ENCODE measurements at places on chromosomes 2 and 18. TPM values are rescaled to one million over a fixed set of nuclear protein-coding genes. Genes with fewer than 3 reads are reported as not detected.

The ACKR3 gene
- total RNA-seq = 24.5 TPM

- no peak overlapping the region for H3K27ac ChIP-seq
- H3K27me3 ChIP-seq = no peaks in the 10 kb centered on the region
- peaks cover 8% of the 10 kb centered on the region for H3K4me1 ChIP-seq
- no peak overlapping the region for H3K4me3 ChIP-seq
- no peak for DNase-seq
These were observed 427.8 kb downstream of the NR4A2 start for GRCh38 chr2:155904720-155905119.

- H3K27ac ChIP-seq = peak overlapping the region; percentile 95
- H3K4me1 ChIP-seq = peaks cover 41% of the 10 kb centered on the region
- H3K36me3 ChIP-seq = no peaks in the 10 kb centered on the region
- H3K4me3 ChIP-seq = peak overlapping the region; percentile 44
These were observed 256.5 kb upstream of the SALL3 start for GRCh38 chr18:78722929-78723710.

DNA sequence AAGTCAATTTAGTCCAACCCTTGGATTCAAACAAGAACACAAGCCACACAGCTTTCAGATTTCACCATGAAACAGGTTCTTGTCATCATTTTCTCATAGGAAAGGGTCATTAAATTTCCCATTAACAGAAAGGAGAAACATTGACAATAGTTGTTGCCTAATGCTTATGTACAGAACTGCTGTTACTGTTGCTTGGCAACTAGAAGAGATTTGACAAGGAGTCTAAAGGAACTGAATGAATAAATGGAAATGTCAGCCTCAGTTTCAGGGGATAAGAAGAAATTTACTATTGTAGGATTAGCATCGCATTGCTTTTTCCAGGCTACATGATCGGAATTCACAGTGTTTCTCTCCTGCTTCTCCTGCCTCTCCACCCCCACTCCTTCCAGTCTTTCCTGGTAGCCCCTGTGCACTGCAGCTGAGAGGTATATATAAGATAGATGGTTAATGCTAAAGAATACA lies 90.3 kb downstream of the SPATS2L start:
- no peak for DNase-seq
- H3K27me3 ChIP-seq = peaks cover 1% of the 10 kb centered on the region
- H3K27ac ChIP-seq = no peak overlapping the region

DNA sequence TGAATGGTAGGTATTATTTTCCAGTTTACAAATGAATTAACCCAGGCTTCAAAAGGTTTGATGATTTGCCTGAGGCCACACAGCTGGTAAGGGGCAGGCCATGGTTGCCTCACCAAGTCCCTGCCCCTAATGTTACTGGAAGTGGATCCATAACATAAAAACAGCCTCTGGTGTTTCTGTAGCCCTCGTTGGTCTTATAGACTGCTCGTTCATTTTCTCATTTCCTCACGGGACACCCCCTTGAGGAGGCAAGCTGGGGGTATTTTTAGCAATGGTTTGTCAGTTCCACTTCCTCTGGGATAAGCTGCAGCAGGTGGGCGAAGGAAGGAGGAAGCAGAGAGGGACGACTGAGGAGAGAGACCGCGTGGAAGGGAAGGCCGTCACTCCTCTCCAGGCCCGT lies 32.9 kb upstream of the NDUFV2 start:
- H3K4me1 ChIP-seq = peaks cover 12% of the 10 kb centered on the region
- H3K27ac ChIP-seq = peak overlapping the region; percentile 91
- H3K4me3 ChIP-seq = no peak overlapping the region
- no peaks in the 10 kb centered on the region for H3K27me3 ChIP-seq
- no peak for DNase-seq

The TACR1 gene
- total RNA-seq = 0.16 TPM

The CPO gene
- total RNA-seq = 0.47 TPM

- H3K27ac ChIP-seq = no peak overlapping the region
- peak overlapping the region; percentile 15 for H3K4me3 ChIP-seq
- no peak for DNase-seq
- no peaks in the 10 kb centered on the region for H3K36me3 ChIP-seq
- H3K27me3 ChIP-seq = peaks cover 38% of the 10 kb centered on the region
These were observed 3.7 kb downstream of the IL1RL2 start for GRCh38 chr2:102190430-102191107.

The OSR1 gene
- 0.45 TPM for total RNA-seq

- no peak overlapping the region for H3K27ac ChIP-seq
- H3K36me3 ChIP-seq = no peaks in the 10 kb centered on the region
- no peaks in the 10 kb centered on the region for H3K27me3 ChIP-seq
- H3K4me3 ChIP-seq = no peak overlapping the region
- DNase-seq = no peak
These were observed 29.4 kb downstream of the PSD4 start for GRCh38 chr2:113203217-113203530.

DNA sequence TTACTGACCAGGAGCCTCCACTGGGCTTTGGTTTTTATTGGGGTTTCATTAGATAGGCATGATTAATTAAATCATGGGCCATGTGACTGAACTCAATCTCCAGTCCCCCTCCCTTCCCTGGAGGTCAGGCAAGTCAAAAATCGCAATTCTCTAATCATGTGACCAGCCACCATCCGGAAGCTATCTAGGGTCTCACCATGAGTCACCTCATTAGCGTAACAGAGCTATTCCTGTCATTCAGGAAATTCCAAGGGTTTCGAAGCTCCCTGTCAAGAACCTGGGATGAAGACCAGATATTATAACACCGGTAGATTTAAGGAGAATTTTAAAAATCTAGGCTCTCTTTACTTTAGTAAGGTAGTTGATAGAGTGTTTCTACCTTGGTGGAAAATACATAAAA lies 180.3 kb upstream of the TCF4 start:
- no peaks in the 10 kb centered on the region for H3K36me3 ChIP-seq
- H3K4me1 ChIP-seq = peaks cover 5% of the 10 kb centered on the region
- no peak overlapping the region for H3K4me3 ChIP-seq
- no peak for DNase-seq

DNA sequence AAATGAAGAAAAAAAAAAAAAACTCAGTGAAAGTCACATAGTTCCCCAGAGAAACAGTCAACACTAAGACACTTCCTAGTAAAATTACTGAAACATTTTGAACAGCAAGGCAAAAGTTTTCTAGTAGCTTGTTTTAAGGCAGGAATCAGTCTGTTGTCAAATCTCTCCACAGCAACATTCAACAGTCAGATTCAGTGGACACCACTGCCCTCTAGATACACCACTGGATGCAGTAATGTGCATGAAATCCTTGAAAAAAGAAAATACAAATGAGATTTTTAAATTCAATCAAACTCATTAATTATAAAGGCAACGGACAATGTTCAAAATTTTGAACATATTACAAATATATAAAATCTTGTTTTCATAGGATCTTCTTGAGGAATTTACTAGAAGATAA lies 46.4 kb downstream of the GRB14 start:
- no peak for DNase-seq
- H3K27ac ChIP-seq = no peak overlapping the region
- H3K36me3 ChIP-seq = no peaks in the 10 kb centered on the region
- no peaks in the 10 kb centered on the region for H3K4me1 ChIP-seq
- H3K27me3 ChIP-seq = no peaks in the 10 kb centered on the region
